ENCODE measurements at places on chromosomes 5 and 9.

- peak; percentile 64 for DNase-seq
Measured at GRCh38 chr5:139633295-139634027, 14.7 kb upstream of the CXXC5 start.

GRCh38 chr5:143791848-143792731, 19.9 kb upstream of the HMHB1 start:
- DNase-seq = no peak

GRCh38 chr5:149426931-149427330, 47.8 kb upstream of the IL17B start:
- no peak for DNase-seq

DNA sequence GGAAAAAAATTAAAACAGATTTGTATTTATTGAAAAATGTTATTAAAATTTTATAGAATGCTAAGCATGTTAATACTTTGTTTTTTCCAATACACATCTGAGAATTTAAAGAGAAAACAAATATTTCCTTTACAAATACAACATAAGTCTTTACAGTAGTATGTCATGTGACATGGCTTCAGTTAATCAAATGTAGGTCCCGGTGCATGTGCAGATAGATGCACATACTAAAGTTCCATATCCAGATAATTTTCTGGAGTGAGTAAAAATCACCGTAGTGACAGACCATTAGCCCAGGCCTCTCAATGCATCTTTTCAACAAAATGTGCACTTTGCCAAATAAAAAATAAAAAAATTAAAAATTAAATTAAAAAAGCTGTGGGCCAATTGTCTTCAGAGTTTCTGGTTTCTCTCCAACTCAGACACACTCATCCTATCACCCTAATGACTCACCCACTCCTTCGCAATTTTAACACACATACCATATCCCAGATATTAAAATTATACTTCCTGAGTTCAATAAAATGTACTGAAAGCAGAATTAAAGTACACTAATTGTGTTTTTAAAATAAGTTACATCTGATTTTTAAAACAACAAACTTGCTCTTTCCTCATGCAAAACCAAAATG, 508.1 kb downstream of the NR2F1-AS1 start:
- DNase-seq = no peak

- DNase-seq = no peak
Measured at GRCh38 chr5:141811287-141812155, 66.7 kb downstream of the PCDH1 start.

DNA sequence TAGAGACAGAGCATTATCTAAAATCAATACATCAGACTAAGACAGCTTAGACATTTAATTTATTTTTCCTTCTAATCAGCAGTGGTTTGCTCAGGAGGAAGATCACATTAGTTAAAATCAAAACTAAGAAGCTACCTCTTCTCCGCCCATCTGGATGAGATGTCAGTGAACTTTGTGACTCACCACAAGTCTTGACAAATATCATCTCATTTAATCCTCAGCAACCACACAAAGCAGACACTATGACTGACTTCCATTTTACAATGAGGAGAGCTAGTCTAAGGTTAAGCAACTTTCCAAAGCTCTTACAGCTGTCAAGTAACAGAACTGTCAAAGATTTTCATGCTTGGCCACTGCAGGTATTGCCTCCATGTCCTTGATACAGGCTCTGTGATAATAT, 289.5 kb downstream of the DEPDC1B start:
- DNase-seq = no peak

DNA sequence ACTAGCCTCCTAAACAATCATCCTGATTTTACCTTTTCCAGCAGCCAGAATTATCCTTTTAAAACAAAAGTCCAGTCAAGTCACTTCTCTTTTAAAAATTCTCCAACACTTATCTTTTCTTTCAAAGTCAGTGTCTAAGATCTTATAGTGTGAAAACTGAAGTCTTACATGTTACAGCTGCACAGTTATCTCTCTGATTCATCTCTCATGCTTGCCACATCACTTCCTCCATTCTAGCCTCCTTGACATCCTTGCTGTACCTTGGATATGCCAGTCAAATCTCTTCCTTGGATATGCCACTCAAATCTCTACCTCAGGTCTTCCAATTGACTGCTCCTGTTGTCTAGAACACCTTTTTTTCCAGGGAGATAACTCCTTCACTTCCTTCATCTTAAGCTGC, 361.7 kb upstream of the FTMT start:
- DNase-seq = no peak

DNA sequence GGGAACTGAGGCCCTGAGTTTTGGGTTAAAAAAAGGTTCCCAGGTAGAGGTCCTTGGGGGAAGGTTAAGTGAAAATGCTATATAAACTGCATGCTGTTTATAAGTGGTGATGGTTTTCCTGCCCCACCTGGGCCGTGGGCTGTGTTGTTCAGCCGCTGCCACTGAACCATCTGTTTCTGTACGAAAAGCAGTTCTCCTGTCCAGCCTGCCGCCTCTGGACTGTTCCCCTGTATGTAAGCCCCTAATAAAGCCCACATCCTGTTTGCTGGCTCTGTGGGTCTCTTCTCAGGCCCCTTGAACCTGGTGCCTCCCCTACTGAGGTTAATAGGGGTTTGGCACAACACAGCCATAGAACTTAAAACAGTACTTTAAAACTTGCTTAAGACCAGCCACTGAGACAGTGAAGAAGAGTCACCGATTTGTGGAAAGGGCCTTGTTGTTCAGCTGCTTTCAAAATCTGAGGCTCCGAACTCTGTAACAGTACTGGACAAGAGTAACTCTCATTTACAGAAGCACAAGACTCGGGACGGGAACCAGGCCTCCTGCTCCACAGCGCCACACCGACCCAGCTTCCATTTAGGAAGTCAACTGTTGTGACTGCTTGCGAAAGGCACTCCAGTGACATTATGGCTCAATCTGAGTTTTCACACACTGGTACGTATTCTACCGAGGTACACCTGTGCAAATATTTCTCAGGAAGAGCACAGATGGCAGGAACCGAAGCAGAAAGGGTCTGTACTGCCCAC, 192.5 kb downstream of the CDK5RAP2 start:
- DNase-seq = no peak

- no peak for DNase-seq
Measured at GRCh38 chr5:23494558-23494957, 12.9 kb upstream of the PRDM9 start.

- no peak for DNase-seq
Measured at GRCh38 chr9:4519604-4520003, 29.3 kb downstream of the SLC1A1 start.

GRCh38 chr9:6955251-6955921, 197.6 kb downstream of the KDM4C start:
- no peak for DNase-seq

GRCh38 chr5:176803943-176804498, 6.3 kb upstream of the UNC5A start:
- no peak for DNase-seq

DNA sequence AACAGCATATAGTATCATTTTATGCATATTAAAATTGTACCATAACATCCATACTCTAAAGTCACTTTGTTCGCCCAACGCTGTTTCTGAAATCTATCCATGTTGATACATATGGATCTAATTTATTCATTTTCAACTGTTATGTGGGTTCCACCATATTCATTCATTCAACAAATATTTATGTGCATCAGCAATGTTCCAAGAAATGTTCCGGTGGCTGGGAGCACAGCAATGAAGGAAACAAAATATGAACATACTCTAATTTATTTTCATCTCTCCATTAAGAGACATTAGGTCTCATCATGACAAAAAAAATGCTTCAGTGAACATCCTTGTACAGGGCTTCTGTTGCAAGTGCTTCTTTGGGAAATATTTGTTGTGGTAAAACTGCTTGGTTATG, 75.4 kb downstream of the MARCHF3 start:
- no peak for DNase-seq

GRCh38 chr5:123119334-123119986, 30.4 kb downstream of the PRDM6 start:
- DNase-seq = no peak

GRCh38 chr9:125457357-125457756, 195.7 kb downstream of the GAPVD1 start:
- no peak for DNase-seq

- DNase-seq = no peak
Measured at GRCh38 chr5:125408448-125409233, 662.2 kb upstream of the ZNF608 start.

- no peak for DNase-seq
Measured at GRCh38 chr5:169860585-169860984, 119.7 kb downstream of the INSYN2B start.

- no peak for DNase-seq
Measured at GRCh38 chr9:121640491-121641223, 10.8 kb upstream of the DAB2IP start.

DNA sequence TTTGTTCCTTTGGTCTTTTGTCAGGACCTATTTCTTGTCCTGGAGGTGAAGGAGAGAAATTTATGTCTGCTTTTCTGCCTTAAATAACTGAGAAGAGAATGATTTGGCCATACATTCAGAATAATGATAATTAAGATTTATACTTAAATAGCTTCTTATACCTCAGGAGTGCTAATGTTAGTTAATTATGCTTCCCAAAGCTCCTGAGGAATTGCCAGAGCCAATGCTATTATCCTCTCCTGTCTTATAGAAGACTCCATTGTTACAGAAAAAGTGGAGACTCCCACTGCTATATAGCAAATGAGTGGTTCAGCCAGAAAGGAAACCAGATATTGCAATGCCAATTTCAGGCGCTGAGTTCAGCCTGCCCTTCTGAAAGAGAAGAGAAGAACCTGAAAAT, 67.0 kb downstream of the NTRK2 start:
- DNase-seq = no peak

- DNase-seq = no peak
Measured at GRCh38 chr9:87271696-87272477, 225.8 kb upstream of the DAPK1 start.

DNA sequence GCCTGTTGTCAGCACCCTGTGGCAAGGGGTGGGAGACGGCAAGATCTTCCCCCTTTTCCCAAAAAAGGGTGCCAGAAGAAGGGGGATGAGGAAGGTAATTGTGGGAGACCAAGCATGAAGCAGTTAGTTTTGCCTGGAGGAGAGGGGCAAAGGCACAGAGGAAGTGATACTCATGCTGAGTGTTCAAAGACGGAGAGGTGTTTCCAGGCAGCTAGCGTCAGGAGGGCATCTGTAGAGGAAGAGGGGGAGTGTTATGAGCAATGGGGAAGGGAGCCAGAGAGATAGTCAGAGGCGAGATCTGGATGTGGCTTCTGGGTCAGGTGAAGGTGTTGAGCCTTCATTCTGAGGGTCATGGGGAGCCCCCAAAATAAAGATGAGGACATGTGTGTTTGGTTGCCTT, 26.9 kb upstream of the ADAM19 start:
- DNase-seq = peak; percentile 34

DNA sequence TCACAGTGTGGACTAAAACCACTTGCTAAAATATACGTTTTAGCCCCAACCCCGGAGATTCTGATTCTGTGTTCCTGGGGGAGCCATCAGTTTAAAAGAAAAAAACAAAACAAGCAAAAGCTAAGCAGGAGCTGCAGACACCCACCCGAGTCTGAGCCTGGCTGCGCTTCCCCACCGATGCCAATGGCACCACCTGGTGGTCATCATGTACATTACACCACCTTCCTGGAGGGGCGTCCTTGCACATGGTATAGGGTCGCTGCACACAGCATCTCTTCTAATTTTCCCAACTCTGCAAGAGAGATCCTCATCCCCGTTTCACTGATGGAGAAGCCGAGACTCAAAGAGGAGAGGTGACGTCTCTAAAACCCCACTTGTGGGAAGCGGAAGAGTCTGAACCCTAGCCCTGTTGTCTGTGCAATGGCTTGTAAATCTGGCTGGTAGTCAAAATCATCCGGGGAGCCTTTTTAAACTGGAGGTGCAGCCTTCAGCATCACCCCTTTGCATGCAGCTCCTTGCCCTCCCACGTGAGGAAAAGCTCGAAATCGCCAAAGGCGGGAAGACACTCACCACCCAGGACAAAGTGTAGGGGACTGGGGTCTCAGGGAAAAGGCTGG, 23.1 kb upstream of the CNOT6 start:
- peak; percentile 41 for DNase-seq

Data from CD4-positive, alpha-beta T cell treated with Interferon gamma for 1 hour (primary cell).